Astrocyte of the spinal cord (primary cell): ENCODE measurements at places on chromosomes 12 and 14.

DNA sequence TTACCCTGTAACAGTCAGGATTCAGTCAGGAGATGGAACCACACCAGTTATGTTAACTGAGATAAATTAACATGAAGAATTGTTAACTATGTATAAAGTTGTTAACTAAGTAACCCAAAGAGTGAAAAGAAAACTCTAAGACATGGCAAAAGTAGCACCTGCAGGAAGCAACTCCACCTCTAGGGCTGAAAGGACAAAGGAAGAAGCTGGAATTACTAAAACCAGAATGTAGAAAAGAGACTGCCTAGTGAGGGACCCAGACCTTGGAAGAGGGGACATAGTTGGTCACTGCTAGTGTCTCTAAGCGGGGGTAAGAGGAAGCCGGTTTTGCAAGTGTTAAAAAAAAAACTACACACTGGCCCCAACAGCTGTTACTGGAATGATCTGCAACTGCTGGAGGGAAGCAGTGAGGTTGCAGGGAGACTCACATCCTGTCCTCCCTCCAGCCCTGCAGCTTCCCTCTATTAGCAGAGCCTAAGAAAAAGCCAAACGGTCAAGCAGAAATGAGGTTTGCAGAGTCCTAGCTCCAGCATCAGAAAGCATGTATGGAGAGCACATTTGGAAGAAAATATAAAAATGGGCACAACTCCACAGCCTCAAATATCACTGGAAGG, 39.8 kb downstream of the GPR135 start:
- DNase-seq = no peak

GRCh38 chr12:26203167-26203780, 7.9 kb downstream of the SSPN start:
- DNase-seq = no peak

- DNase-seq = no peak
Measured at GRCh38 chr12:38350342-38351174, 34.0 kb downstream of the ALG10B start.

- DNase-seq = no peak
Measured at GRCh38 chr12:104316936-104317335, 13.4 kb downstream of the EID3 start.

- DNase-seq = peak; percentile 63
Measured at GRCh38 chr12:25811656-25812126, 146.8 kb upstream of the RASSF8 start.

DNA sequence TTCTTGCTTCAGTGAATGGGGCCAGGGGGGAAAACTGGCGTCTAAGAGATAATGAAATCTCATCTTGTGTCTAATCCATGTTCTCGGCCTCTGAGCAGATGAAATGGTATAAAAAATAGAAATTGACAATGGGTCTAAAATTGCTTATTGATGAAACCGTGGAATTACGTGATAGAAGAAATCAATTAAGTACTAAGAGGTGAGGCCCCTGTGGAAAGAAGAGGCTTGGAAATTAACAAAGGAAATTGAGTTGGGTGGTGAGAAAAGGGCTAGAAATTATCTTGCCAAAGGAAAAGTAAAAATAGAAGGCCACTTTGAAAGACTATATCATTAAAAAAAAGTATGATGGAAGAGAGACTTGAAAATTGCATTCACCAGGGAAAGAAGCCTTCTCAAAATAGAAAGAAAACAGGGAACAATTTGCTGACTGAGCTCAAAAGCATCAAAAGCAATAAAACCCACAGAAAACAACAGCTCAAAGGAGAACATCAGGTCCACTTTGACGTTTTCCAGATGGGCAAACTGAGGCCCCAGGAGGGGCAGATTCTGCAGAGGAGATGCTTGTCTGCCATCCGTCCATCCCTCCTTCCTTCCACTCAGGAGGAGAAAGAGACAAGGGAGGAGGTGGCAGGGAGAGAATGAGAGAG, 226.1 kb upstream of the RTL1 start:
- no peak for DNase-seq
